ENCODE measurements at places on chromosomes 5 and 9.

- no peak for DNase-seq
These were observed 29.6 kb upstream of the MLLT3 start for GRCh38 chr9:20651939-20652338.

- DNase-seq, result no peak
These were observed 16.1 kb downstream of the ZFR start for GRCh38 chr5:32428426-32428825.

GRCh38 chr9:18626046-18626698 is 152.2 kb downstream of the ADAMTSL1 start:
- DNase-seq, result no peak

DNA sequence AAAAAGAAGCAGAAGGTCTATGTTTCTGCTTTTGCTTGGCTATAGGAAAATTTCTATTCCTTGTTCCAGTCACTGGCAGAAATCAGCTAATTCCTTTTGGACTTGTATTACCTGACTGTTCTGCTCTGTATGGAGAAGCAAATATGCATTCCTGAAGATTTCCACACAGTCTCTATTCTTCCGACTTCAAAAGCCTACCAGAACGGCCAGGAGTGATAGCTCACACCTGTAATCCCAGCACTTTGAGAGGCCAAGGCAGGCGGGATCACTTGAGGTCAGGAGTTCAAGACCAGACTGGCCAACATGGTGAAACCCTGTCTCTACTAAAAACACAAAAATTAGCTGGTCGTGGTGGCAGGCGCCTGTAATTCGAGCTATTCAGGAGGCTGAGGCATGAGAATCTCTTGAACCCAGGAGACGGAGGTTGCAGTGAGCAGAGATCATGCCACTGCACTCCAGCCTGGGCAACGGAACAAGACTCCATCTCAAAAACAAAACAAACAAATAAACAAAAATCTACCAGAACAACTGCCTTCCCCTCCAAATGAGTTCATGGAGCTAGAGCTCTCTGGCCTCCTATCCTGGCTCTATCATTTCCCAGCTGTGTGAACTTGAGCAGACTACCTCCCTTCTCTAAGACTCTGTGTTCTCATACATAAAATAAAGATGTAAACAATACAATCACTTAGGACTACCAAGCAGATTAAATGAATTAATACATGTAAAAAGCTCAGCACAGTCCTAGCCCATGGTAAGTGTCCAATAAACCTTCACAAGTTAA is 17.0 kb downstream of the MYO10 start:
- no peak for DNase-seq

- DNase-seq, result no peak
These were observed 22.7 kb downstream of the SLC12A7 start for GRCh38 chr5:1089146-1089545.

DNA sequence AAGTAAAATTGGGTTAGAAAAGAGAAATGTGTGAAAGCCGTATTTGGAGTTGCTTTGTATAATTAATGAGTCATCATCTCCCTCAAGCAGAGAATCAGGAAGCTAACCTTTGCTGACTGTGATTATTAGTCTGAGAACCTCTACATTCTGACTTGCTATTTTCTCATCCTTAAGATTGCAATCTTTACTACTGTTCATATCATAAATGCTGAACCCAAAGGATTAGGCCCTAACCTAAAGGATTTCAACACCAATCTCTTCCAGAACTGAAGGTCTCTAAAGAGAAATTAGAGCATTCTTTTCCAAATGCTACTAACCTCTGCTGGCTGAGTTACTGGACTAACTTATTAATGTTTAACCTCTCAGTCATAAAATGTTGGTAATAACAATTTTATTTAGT is 538.1 kb upstream of the MEF2C start:
- DNase-seq, result no peak

DNA sequence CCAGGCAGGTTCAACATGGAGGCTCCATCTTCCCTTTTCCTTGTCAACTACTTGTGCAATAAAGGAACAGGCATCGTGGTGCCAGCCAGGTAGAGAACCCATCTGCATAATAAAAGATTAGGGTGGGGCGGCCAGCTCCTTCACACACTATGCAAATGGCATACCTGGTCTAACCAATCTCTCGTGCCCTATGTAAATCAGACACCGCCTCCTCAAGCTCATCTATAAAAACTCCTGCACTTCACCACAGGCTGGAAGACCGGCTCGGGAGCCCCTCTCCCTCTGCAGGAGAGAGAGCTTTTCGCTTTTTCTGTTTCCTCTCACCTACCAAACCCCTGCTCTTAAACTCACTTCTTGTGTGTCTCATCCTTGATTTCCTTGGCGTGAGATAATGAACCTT is 244.3 kb upstream of the PUM3 start:
- DNase-seq, result no peak

DNA sequence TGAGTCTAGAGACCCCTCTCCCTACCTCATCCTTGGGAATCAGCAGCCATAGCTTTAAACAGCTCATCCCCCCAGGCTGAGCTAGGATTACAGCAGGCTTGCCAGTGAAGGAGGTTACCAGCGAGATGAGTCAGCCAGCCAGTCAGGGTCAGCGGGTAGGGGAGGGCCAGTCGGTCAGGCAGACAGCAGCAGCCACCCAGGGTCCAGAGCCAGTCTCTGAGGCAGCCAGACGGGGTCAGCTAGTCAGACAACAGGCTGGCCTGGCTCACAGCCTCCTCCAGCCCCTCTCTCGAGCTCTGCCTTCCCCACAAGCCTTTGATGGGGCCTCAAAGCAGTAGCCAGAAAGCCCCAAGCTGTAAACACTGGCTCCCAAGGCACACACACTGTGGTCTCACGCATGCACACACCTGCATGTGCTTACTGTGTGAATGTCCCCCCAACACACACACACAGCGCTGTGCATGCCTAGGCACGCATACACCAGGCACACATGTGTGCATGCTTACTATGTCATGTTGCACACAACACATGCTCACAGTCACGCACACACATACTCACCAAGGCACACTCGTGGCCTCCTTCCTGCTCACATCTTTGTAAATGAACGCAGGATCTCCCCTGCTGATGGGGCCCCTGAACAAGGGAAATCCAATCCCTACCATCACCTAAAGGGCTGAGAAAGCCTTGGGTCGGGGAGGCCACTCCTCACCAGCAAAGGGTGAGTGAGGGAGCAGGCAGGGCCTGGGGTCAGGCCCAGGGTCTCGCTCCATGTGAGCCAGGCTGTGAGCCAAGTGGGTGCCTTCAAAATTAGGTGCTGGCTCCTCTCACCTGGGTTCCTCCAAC is 28.2 kb upstream of the CPLX2 start:
- no peak for DNase-seq

Measured in thyroid gland (tissue), 4 donors.